ENCODE measurements at places on chromosomes 6 and 20. TPM values are rescaled to one million over a fixed set of nuclear protein-coding genes. Genes with fewer than 3 reads are reported as not detected.

- DNase-seq = no peak
These were observed 20.1 kb downstream of the SLC35B3 start for GRCh38 chr6:8415280-8415679.

The CCN5 gene
- total RNA-seq = not detected

- no peak for DNase-seq
These were observed 2.8 kb upstream of the NXT1 start for GRCh38 chr20:23347791-23348190.

- DNase-seq = no peak
These were observed 45.7 kb downstream of the SCGN start for GRCh38 chr6:25697537-25698340.

DNA sequence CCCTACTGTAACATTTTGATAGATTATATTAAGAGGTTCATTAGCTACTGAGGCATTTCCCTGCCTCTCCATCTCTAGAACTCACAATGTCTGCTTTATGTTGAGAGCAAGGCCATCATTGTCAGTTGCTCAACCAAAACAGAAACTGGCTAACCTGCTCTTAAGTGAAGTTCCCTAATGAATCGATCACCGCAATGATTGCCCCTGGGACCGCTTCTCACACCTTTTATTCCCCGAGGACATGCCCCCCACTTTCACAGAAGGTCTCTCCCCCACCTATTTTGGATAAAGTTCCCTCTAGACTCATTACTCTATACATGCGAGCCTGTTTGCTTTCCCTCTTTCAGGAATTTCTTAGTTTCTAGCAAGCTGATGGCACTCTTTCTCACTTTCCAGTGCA, 108.8 kb downstream of the FAM217A start:
- DNase-seq = no peak

Measured in progenitor cell of endocrine pancreas (in vitro differentiated cells).